ENCODE measurements at places on chromosomes 2 and 18.

DNA sequence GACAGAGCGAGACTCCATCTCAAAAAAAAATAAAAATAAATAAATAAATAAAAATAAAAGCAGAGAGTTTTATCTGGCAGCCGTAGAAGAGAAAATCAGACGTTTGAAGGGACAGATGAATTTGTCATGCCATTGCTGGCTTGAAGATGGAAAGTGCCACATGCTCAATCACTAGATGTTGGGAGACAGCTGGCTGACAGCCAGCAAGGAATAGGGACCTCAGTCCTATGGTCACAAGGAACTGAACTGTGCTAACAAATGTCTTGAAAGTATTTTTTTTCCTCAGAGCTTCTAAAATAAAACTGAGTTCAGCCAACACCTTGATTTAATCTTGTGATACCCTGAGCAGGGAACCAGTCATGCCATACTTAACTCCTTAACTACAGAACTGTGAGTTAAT is 65.4 kb downstream of the DTNA start:
- no peak for DNase-seq

DNA sequence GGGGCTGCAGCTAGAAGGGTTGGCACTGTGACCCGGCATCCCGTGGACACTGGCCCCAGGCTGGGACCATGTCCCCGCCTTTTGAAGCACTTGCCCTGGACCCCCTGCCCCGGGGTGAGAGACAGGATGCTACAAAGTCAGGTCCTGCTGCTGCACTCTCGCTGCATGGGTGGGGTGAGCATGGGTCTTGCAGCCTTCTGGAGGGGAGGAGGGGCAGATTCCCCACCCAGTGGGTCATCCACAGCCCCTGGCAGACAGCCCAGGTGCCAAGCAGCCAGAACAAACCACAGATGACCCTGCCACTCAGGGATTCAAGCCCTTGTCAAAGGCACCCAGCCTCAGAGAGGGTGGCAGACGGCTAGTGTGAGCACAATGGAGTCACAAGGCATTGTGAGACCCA is 5.7 kb upstream of the NMUR1 start:
- no peak for DNase-seq

DNA sequence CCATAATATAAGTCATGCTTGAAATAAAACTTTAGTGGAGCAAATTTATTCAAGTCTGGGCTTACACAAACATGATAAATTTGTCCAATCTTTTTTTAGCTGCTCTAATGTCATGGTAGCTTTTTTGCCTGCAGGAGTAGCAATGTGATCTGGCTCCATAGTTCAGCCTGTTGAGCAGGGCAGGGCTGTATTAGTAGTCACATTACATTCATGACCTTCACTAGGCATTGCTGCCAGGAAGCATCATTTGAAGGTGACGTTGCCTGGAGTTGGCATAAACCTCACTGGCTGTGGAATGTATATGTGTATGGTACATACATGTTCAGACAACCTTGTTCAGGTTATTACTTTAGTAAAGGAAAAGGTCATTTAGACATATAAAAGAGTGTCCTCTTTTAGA is 76.6 kb downstream of the CCDC85A start:
- no peak for DNase-seq

GRCh38 chr2:10048501-10049171 is 5.3 kb downstream of the KLF11 start:
- DNase-seq = no peak

DNA sequence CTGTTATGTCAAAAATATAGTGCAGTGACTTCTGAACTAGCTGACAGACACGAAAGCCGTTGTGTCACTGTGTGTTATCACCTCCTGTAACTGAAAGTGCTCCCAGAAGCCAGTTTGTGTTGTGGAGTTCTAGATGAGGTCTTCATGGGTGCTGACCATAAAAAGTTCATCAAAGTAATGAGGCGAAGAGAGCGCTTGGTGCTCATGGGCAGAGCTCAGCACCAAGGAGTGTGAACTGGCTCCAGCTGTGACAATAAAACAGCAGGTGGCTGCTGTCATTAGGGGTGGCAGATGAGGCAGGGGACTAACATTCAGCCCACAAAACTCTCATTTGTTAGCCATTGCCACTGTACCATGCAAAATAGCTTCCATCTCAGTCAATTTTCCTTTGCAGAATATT is 151.1 kb downstream of the ZNF407 start:
- no peak for DNase-seq

GRCh38 chr2:236293241-236293810 is 29.1 kb upstream of the ASB18 start:
- DNase-seq = no peak

DNA sequence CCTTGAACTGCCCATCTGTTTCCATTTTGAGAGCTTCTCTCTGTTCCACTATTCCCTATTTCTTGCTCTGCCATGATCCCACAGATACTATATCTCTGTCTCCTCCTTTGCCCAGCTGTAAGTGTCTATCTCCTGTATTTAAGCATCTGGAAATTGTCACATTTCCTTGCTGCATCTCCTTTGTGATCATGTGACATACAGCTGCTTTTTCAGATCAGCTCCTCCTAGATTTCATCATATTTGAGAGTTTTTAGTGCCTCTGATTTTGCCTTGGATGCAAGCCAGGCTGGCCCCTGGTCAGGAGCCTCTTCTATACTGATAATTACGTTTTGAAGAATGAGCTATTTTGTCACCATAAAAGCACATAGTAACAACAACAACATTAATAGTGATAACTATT is 131.7 kb upstream of the TNP1 start:
- DNase-seq = peak; percentile 49

GRCh38 chr2:104746299-104746698 is 107.6 kb upstream of the POU3F3 start:
- DNase-seq = no peak

DNA sequence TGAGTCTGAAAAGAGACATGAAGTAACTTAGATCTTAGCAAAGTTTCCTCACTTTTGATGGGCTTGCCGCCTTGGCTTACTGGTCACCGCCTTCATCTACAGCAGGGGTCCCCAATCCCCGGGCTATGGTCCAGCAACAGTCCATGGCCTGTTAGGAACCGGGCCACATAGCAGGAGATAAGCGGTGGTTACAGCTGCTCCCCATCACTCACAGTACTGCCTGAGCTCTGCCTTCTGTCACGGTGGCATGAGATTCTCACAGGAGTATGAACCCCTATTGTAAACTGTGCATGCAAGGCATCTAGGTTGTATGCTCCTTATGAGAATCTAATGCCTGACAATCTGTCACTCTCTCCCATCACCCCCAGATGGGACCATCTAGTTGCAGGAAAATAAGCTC is 72.9 kb downstream of the BIN1 start:
- no peak for DNase-seq

GRCh38 chr2:129892773-129893172 is 86.7 kb upstream of the RAB6C start:
- no peak for DNase-seq

GRCh38 chr2:168053676-168054075 is 193.7 kb downstream of the STK39 start:
- DNase-seq = no peak

DNA sequence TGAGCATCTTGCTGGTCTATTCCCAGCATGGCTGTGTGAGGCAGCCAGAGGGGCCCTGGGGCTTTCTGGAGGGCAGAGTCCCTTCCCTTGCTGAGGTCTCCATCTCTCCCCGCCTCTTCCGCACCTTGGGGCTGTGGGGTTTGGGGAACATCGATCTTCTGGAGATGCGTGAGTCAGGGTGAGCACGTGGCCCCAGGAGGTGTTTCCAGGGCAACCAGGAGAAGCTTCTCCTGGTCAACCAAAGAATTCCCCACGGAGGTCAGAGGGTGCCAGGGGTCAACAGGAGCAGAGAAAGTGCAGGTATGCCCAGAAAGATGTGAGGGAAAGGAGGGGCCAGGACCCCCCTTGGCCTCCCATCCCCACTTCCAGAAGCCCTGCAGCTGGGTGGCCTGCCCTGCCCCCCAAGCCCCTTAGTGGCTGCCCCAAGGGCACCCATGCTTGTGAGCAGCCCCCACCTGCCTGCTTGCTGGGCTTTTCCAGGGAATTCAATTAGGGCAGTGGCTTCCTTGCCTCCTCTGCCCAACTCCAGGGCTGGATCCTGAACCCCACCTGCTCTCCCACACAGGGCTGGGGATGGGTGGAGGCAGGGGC is 2.8 kb upstream of the PROM2 start:
- DNase-seq = no peak

DNA sequence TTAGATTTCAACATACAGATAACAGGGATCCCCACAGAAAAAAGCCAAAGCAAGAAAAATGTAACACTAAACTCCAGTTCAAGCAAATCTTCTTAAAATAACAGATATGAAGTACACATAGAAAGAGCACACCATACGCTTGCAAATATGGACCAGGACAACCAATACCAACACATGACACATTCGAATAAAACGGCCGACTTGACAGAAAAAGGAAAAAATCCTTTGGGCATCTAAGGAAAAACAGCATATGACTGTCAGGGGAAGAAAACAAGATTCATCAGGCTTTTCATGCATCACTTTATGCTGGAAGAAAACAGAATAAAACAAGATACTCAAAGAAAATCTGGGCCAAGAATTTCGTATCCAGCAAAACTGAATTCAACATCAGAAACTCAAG is 16.0 kb downstream of the RNASEH1 start:
- DNase-seq = no peak

GRCh38 chr18:60754413-60755009 is 381.9 kb upstream of the MC4R start:
- no peak for DNase-seq

GRCh38 chr2:164920430-164920829 is 34.9 kb downstream of the SLC38A11 start:
- no peak for DNase-seq

DNA sequence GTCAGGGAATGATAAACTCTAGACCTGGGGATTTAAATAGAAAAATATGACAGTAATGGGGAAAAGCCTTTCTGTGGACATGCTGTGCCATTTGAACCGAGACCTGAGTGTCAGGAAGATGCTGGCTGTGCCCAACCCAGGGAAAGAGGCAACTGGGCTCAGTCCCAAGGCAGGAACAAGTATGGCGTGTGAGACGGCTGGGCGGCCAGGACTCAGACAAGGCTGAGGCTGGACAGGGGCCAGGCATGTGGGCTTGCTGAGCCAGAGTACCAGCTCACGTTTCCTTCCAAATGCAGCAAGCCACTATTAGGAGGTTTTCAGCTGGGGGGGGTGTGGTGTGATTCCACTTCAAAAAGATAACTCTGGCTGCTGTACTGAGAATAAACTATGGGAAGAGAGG is 92.4 kb downstream of the INPP5D start:
- peak; percentile 77 for DNase-seq

- DNase-seq = peak; percentile 30
Observed at GRCh38 chr2:32464431-32464830, 107.6 kb downstream of the BIRC6 start.

- no peak for DNase-seq
Observed at GRCh38 chr2:204948024-204948763, 402.9 kb downstream of the PARD3B start.

GRCh38 chr18:3060667-3061580 is 48.0 kb upstream of the LPIN2 start:
- DNase-seq = no peak

- DNase-seq = peak; percentile 28
Observed at GRCh38 chr2:204967199-204967960, 422.1 kb downstream of the PARD3B start.

GRCh38 chr2:103805746-103806145 is 1043.9 kb downstream of the TMEM182 start:
- DNase-seq = no peak

Measured in right hindlimb (tissue), 1 donor.